ENCODE measurements at places on chromosomes 1 and 21.

DNA sequence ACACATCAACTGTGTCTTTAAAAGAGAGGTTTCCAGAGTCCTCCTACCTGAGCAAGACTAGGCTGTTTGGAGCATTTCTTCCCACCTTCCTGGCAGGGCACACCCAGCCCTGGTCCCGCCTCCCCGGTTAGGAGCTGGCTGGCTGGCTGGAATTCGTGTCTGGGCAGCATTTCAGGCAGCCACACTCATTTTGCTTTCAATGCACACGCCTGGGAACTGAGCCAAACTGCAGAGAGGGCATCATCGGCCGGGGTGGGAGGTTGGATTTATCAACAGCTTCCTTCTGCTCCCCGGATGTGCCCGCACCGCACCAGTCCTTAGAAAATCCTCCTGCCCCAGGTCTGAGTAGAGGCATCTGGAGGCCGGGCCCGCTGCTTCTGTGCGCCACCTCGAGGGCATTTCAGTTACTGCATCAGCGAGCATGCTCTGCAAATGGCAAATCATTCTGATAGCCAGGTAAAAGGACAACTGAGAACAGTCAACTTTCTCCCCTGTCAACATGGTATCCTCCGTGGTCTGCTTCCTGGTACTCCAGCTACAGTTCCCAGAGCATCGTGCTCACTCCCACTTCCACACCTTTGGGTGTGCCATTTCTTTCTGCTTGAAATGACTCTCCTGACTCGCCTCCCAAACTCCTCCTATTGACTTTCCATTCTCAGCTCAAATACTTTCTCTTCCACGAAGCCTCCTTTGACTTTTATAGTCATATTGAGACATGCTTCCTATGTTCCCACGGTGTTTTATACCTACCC is 20.6 kb downstream of the TCEA3 start:
- DNase-seq = peak; percentile 65

DNA sequence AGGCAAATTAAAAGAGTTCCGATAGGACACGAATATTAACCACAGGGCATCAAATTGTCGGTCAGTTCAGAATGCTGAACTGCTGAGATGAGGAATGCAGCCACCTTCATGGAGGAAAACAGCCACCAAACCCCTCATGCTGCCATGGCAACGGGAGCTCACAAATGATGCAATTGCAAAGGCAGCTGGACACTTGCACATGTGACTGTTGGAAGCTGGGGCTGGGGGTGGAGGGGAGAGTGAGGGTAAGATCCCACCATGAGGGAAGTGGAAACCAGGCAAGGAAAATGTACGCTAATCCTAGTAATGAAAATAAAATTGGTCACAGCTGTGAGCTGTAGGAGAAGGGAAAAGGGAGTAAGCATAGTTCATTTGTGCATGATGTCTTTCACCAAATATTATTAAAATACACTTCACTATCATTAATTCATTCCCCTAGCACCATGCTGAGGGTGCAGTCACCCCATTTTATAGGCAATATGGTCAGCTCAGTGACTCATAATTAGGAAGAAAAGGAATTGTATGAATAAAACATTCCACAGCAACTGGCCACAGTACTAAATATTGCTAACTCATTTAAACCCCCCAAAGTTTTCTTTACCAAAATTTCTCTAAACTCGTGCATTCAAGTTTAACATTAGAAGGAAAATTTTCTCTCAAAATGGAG is 15.3 kb downstream of the BECN2 start:
- DNase-seq = no peak

DNA sequence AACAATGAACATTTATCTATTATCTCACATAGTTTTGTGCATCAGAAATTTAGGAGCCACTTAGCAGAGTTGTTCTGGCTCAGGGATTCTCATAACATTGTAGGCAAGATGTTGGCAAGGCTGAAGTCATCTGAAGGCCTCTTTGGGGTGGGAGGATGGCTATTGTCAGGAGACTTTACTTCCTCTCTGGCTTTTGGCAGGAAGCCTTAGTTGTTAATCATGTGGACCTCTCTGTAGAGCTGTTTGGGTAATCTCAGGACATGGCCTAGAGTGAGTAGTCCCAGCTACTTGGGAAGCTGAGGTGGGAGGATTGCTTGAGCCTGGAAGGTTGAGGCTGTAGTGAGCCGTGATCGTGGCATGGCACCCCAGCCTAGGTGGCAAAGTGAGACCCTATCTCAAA is 40.2 kb downstream of the RASAL2 start:
- DNase-seq = no peak

GRCh38 chr1:74785944-74786343 is 53.0 kb downstream of the TYW3 start:
- no peak for DNase-seq

- no peak for DNase-seq
Measured at GRCh38 chr1:31436596-31437432, 23.8 kb downstream of the SERINC2 start.

- DNase-seq = no peak
Measured at GRCh38 chr1:205992218-205992882, 10.8 kb downstream of the RAB7B start.

- no peak for DNase-seq
Measured at GRCh38 chr1:185293967-185294542, 23.0 kb downstream of the IVNS1ABP start.

DNA sequence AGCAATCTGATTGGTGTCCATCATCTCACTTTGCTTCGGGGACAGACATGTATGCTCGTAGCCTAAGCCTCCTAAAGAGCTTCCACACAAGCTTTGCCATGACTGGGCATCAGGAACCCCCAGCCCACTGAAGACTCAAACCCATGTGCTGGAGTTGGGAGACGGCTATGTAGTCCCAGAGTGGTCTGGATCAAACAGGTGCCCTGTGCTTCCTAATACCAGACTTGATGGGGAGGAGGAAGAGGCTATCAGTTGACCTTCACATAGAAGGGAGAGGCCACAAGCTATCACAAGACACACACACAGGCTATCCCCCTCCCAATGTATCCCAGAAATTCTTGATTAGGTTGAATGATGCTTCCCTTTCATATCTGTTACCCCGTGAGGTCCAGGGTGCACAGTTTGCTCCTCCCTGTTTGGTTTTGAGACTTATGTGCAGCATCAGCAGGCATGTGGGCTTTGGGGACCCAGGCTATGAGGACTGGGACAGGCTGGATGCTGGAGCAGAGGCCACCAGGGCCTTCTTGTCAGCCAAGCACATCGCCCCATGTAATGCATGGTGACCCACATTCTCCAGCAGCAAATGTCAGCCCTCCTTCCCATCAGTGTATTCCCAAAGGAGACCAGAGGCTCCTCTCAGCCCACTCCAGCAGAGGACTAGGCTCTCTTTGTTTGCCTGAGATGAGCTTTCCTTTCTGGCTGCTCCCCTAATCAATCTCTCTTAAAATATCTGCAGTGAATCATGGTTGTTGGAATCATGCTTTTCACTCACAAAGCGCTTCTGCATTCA is 159.8 kb downstream of the GRIK3 start:
- no peak for DNase-seq

DNA sequence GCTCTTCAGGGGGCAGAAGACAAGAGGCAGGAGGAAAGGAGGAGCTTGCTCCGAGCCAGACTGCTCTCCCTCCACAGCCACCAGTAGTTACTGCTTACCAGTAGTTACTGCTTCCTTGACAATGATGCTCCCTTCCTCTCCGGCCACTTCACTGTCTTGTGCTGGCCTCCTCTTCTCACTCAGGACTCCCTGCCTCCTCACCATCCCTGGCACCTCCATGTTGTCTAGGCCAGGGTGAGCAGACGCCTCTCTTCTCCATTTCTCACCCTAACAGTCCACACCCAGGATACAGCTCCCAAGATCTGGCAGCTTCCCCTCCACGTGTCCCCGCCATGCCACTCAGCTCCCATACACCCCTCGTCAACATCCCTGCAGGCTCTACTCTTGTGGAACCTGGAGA is 82.4 kb upstream of the TLR5 start:
- DNase-seq = no peak

- no peak for DNase-seq
Measured at GRCh38 chr1:221162939-221163338, 283.7 kb downstream of the HLX start.

DNA sequence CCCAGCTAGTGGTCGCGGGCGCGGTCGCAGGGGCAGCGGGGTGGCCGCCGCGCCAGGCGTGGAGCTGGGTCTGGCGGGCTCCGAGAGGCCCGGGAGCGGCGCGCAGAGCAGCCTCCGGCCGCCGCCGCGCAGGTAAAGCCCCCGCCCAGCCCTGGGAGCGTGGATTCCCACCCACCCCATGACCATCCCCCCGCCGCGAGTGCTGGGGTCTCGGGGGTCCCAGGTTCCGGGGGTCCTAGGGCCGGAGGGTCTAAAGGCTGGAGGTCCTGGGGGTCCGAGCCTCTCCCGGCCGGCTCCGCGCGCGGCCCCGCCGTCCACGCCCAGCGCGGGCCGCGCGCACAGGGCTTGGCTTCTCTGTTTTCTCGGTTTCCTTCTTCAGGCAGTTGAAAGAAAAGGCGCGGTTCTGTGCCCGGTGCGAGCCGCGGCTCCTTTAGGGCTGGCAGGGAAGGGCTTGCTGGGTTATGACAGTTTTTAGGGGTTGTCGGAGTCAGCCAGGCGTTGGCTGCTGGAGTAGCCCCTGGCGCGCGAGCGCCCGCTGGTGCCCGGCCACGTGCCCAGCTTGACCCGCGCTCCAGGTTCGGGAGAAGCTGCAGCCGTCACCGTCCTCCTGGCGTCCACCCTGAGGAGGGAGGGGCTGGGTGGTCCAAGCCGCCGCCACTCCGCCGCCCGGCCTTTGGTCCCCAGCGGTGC is 359 bp downstream of the LRRC3 start:
- no peak for DNase-seq

GRCh38 chr1:112767646-112768045 is 52.5 kb upstream of the PPM1J start:
- no peak for DNase-seq

GRCh38 chr1:160346463-160346862 is 3.3 kb downstream of the NCSTN start:
- no peak for DNase-seq

DNA sequence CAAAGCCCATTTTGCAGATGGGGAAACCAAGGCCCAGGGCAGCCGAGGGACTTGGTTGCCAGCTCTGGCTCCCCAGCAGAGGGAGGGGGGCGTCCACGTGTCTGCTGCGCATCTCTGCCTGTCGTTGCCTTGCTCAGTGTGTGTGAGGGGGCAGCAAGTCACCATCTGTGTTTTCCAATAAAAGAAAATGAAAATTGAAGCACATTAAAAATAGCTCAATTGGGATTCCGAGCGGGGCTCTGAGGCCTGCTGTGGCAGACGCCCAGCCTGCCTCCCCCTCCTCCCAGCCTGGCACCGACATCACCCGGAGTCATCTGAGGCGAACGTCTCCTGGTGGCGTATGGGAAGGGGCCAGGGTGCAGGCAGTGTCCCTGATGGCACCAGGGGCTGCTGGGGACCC is 51.2 kb downstream of the EPHB2 start:
- no peak for DNase-seq

DNA sequence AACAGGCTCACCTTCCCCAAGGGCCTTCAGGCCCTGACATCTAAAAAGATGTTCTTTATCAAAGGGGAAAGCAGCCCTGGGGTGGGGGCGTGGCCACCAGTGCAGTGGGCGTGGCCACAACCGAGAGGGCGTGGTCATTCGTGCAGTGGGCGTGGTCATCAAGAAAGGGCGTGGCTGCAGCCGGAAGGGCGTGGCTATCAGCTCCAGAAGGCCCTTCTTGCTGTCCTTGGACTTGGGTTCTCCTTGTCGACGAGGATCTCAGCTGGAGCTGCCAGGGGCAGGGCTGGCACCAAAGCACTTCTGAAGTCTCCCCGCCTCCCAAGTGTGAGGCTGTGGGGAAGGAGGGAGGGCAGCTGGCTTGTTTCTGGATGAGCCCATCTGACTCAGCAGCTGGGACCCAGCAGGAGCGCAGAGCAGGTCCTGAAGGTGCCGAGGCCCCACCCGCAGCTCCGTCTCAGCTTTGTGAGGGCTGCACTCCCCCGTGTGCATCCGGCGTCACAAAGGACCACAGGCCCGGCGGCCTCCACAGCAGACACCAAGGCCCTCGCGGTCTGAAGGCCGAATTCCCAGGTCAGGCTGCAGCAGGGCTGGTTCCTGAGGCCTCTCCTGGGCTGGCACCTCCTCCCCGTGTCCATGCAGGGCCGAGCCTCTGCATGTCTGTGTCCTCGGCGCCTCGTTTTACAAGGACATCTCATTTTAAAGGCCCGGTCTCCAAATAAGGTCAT is 12.8 kb downstream of the PDE9A start:
- no peak for DNase-seq

DNA sequence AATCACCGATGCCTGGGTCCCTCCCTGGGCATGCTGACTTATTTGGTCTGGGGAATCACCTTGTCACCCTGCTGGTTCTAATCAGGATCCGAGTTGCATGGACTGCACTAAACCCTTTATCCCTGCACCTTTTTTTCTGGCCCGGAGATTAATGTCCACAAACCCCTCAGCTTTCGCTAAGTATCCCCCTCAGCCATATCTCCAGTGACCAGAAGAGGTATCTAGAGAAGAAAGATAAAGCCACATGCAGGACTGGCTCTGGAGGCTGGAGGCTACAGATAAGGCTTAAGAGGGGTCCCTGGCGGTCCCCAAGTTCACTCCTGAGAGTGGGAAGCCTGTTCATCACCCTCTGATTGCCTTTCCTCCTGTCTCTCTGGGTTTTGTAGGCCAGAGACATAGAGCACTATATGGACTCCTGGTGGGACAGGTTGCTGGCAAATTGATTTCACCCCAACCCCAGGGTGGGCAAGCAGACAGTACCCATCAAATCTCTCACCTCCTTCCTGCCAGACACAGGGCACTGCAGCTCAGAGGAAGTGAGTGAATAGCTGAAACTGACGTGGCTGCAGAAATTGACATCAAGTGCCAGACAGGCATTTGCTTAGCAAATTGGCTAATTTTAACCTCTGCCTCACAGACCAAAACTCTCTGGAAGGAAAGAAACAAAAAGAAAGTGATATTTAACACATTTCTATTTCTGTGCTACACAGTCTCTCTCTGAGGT is 38.8 kb downstream of the HMGB4 start:
- no peak for DNase-seq

- DNase-seq = no peak
Measured at GRCh38 chr21:32599091-32599490, 13.1 kb downstream of the CFAP298 start.

- peak; percentile 17 for DNase-seq
Measured at GRCh38 chr1:176880955-176881595, 283.4 kb downstream of the ASTN1 start.

- no peak for DNase-seq
Measured at GRCh38 chr1:164576291-164577271, 17.6 kb downstream of the PBX1 start.

DNA sequence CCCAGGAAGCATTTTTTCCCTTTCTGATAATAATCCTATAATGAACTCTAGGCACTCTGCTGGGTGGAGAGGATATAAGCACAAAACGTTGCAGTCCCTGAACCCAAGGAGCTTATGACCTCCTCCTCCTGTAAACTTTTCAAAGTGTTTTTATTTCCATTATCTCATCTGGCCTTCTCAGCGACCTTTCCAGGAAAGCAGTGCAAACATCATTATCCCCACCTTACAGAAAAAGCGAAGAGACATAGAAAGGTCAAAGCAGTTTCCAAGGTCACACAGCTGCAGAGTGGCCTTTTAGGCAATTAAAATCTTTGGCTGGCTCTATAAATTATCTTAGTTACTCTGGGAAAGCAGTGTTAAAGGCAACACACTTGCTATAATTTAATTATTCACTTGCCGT is 63.8 kb downstream of the OLFML3 start:
- DNase-seq = no peak

Data from SW 1271 (cell line).